ENCODE measurements at places on chromosomes 5 and 9. TPM values are rescaled to one million over a fixed set of nuclear protein-coding genes. Genes with fewer than 3 reads are reported as not detected.

Gene ENTPD2
- total RNA-seq, result not detected

Gene COX7C
- total RNA-seq, result 342 TPM

Gene BBLN
- 60.4 TPM for total RNA-seq

GRCh38 chr5:155906046-155906445, 420.9 kb upstream of the SGCD start:
- no peak overlapping the region for H3K27ac ChIP-seq
- no peaks in the 10 kb centered on the region for H3K4me1 ChIP-seq
- H3K4me3 ChIP-seq, result no peak overlapping the region
- no peaks in the 10 kb centered on the region for H3K27me3 ChIP-seq
- H3K36me3 ChIP-seq, result no peaks in the 10 kb centered on the region

- no peak overlapping the region for H3K27ac ChIP-seq
- no peak for DNase-seq
- no peak overlapping the region for H3K4me3 ChIP-seq
- no peaks in the 10 kb centered on the region for H3K36me3 ChIP-seq
- no peaks in the 10 kb centered on the region for H3K4me1 ChIP-seq
Measured at GRCh38 chr5:83151821-83152220, 74.5 kb downstream of the XRCC4 start.

DNA sequence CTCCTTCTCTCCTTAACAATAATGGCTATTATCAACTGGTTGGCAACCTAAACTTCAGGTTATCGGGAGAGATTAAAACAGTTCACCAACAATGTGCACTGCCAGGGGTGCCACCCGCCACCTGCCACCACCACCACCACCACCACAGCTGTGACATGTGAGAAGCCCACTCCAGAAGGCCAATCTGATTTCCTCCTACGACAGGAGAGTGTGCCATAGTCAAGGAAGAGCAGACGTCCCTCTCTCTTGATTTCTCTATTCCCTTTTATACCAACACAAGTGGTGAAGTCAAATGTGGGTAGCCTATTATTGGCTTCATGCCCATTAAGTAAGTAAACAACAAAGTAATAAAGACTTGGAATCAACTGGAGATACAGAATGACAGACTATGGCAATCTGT, 22.4 kb downstream of the GNAQ start:
- peaks cover 42% of the 10 kb centered on the region for H3K4me1 ChIP-seq
- no peaks in the 10 kb centered on the region for H3K27me3 ChIP-seq
- H3K4me3 ChIP-seq, result peak overlapping the region; percentile 66
- no peak for DNase-seq
- H3K36me3 ChIP-seq, result no peaks in the 10 kb centered on the region

- H3K27ac ChIP-seq, result no peak overlapping the region
- no peaks in the 10 kb centered on the region for H3K36me3 ChIP-seq
- H3K4me1 ChIP-seq, result no peaks in the 10 kb centered on the region
- peaks cover 56% of the 10 kb centered on the region for H3K27me3 ChIP-seq
Measured at GRCh38 chr9:34796924-34797323, 87.0 kb upstream of the CCL21 start.

GRCh38 chr9:68418259-68418845, 61.9 kb downstream of the PGM5 start:
- no peaks in the 10 kb centered on the region for H3K4me1 ChIP-seq
- no peak overlapping the region for H3K27ac ChIP-seq
- no peak overlapping the region for H3K4me3 ChIP-seq

- H3K27ac ChIP-seq, result no peak overlapping the region
- H3K36me3 ChIP-seq, result no peaks in the 10 kb centered on the region
- no peaks in the 10 kb centered on the region for H3K4me1 ChIP-seq
- H3K27me3 ChIP-seq, result peaks cover 16% of the 10 kb centered on the region
Measured at GRCh38 chr5:144130306-144130705, 40.2 kb downstream of the YIPF5 start.

- no peaks in the 10 kb centered on the region for H3K36me3 ChIP-seq
- H3K27ac ChIP-seq, result no peak overlapping the region
- no peak overlapping the region for H3K4me3 ChIP-seq
- DNase-seq, result no peak
- peaks cover 19% of the 10 kb centered on the region for H3K4me1 ChIP-seq
Measured at GRCh38 chr5:37735649-37736347, 104.0 kb downstream of the GDNF start.

DNA sequence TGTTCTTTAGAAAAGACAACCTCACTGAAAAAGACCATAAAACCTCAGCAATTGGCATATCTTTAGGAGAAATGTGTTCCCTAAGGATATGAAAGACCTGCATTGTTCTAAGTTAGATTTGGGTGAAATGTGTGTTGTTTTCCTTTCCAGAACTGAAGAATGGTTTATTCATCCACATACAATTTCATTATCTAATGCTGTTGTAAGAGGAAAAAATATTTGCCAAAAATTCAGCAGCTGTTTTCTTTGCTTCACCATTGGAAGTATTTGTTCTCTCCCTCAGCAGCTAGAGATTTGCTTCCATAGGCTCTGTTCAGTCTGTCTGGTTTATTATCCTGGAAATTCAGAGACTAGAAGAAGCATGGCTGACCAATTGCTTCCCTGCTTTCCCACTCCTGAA, 150.9 kb downstream of the ISOC1 start:
- no peaks in the 10 kb centered on the region for H3K27me3 ChIP-seq
- H3K36me3 ChIP-seq, result peaks cover 4% of the 10 kb centered on the region
- no peak for DNase-seq
- no peaks in the 10 kb centered on the region for H3K4me1 ChIP-seq

- H3K4me3 ChIP-seq, result peak overlapping the region; percentile 26
- DNase-seq, result no peak
- no peaks in the 10 kb centered on the region for H3K27me3 ChIP-seq
- peak overlapping the region; percentile 68 for H3K27ac ChIP-seq
- no peaks in the 10 kb centered on the region for H3K36me3 ChIP-seq
Measured at GRCh38 chr5:124963236-124963919, 216.9 kb upstream of the ZNF608 start.

GRCh38 chr5:53087171-53087570, 22.4 kb downstream of the MOCS2 start:
- H3K27ac ChIP-seq, result no peak overlapping the region
- no peaks in the 10 kb centered on the region for H3K4me1 ChIP-seq
- H3K4me3 ChIP-seq, result no peak overlapping the region
- no peaks in the 10 kb centered on the region for H3K36me3 ChIP-seq
- DNase-seq, result no peak

GRCh38 chr5:88488130-88488529, 219.5 kb upstream of the TMEM161B start:
- H3K4me1 ChIP-seq, result no peaks in the 10 kb centered on the region
- peaks cover 24% of the 10 kb centered on the region for H3K27me3 ChIP-seq
- no peaks in the 10 kb centered on the region for H3K36me3 ChIP-seq
- no peak overlapping the region for H3K4me3 ChIP-seq

DNA sequence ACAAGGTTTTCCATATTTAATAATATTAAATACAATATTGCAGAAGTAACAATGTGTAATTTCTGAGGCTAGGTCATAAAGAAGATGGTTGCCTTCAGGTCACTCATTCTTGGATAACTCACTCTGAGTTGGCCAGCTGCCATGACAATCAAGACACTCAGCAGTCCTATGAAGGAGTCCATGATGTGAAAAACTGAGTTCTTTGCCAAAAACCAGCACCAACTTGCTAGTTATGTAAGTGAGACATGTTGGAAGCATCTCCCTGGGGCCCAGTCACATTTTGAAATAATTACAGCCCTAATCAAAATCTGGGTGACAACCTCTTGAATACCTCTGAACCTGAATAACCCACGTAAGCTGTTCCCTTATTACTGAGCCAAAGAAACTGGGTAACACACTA, 453.2 kb downstream of the CDH18 start:
- no peaks in the 10 kb centered on the region for H3K27me3 ChIP-seq
- H3K27ac ChIP-seq, result no peak overlapping the region
- H3K4me1 ChIP-seq, result no peaks in the 10 kb centered on the region
- H3K36me3 ChIP-seq, result no peaks in the 10 kb centered on the region
- DNase-seq, result no peak

- H3K27me3 ChIP-seq, result no peaks in the 10 kb centered on the region
- no peak overlapping the region for H3K4me3 ChIP-seq
- peaks cover 4% of the 10 kb centered on the region for H3K36me3 ChIP-seq
- no peaks in the 10 kb centered on the region for H3K4me1 ChIP-seq
Measured at GRCh38 chr5:60891667-60892066, 47.6 kb upstream of the ELOVL7 start.

- no peak overlapping the region for H3K27ac ChIP-seq
- H3K4me3 ChIP-seq, result no peak overlapping the region
- H3K27me3 ChIP-seq, result no peaks in the 10 kb centered on the region
- peaks cover 10% of the 10 kb centered on the region for H3K36me3 ChIP-seq
Measured at GRCh38 chr9:114914139-114914538, 16.3 kb downstream of the TNFSF8 start.

GRCh38 chr5:12270914-12271313, 366.7 kb upstream of the CTNND2 start:
- no peaks in the 10 kb centered on the region for H3K27me3 ChIP-seq
- H3K27ac ChIP-seq, result no peak overlapping the region
- DNase-seq, result no peak
- no peaks in the 10 kb centered on the region for H3K4me1 ChIP-seq

GRCh38 chr9:111633389-111633736, 2.2 kb downstream of the DNAJC25 start:
- H3K4me3 ChIP-seq, result peak overlapping the region; percentile 89
- DNase-seq, result no peak
- H3K4me1 ChIP-seq, result peaks cover 38% of the 10 kb centered on the region
- H3K36me3 ChIP-seq, result no peaks in the 10 kb centered on the region
- peak overlapping the region; percentile 89 for H3K27ac ChIP-seq

- no peak overlapping the region for H3K27ac ChIP-seq
- peaks cover 16% of the 10 kb centered on the region for H3K27me3 ChIP-seq
- DNase-seq, result no peak
- H3K4me3 ChIP-seq, result no peak overlapping the region
- H3K36me3 ChIP-seq, result no peaks in the 10 kb centered on the region
- H3K4me1 ChIP-seq, result no peaks in the 10 kb centered on the region
Measured at GRCh38 chr5:78592735-78593386, 55.7 kb downstream of the LHFPL2 start.

- peak overlapping the region; percentile 16 for H3K27ac ChIP-seq
- no peak overlapping the region for H3K4me3 ChIP-seq
- H3K36me3 ChIP-seq, result no peaks in the 10 kb centered on the region
- no peak for DNase-seq
- no peaks in the 10 kb centered on the region for H3K27me3 ChIP-seq
- peaks cover 20% of the 10 kb centered on the region for H3K4me1 ChIP-seq
Measured at GRCh38 chr9:136565086-136565714, 19.4 kb upstream of the NOTCH1 start.

- no peaks in the 10 kb centered on the region for H3K27me3 ChIP-seq
- DNase-seq, result no peak
- H3K4me1 ChIP-seq, result no peaks in the 10 kb centered on the region
- H3K36me3 ChIP-seq, result peaks cover 5% of the 10 kb centered on the region
Measured at GRCh38 chr9:30815585-30815984, 1568.9 kb upstream of the ACO1 start.

DNA sequence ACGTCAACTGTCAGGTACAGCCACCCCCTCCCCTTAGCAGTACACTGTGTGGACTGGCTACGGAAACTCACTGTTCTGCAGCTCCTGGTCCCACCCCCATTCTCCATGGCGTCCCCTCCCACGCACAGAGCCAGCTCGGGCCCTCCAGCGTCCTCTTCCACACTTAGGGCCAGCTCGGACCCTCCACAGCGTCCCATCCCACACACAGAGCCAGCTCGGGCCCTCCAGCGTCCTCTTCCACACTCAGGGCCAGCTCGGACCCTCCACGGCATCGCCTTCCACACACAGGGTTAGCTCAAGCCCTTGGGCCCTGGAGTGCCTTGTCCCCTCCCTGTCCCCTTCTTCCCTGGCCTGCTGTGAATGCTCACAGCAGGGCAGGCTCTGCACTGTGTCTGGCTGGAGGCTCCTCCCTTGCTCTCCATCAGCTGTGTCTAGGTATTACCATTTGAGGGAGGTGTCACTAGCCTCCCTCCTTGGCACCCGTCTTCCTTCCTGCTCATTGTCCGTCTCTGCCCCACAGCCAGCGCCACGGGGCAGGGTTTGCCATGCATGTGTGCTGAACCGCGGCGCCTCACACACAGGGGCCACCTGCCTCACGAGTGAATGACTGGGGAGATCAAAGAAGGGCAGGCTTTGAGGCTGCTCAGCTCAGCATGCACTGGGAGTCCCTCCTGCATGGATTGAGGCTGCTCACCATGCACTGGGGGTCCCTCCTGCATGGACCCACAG, 78.5 kb upstream of the CACNA1B start:
- no peaks in the 10 kb centered on the region for H3K4me1 ChIP-seq
- peaks cover 21% of the 10 kb centered on the region for H3K36me3 ChIP-seq
- no peak overlapping the region for H3K27ac ChIP-seq
- no peaks in the 10 kb centered on the region for H3K27me3 ChIP-seq
- DNase-seq, result no peak

DNA sequence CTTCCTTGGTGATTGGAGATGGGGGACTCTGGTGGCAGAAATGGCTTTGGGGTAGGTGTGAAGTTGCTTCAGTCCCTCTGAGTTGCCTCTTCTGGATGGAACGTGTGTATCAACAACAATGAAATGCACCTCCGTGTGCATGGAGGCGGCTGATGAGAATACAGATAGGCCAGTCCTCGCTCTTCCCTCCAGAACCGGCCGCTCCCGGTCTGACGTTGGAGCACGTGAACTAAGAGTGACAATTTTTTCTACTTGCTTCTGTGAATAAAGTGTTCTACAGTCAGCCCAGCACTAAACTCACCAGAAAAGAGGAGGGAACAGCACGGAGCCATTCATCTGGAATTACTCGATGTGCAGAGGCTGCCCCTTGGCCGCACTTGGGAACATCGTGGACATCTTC, 90.7 kb downstream of the ANKRD33B start:
- no peak overlapping the region for H3K27ac ChIP-seq
- H3K4me1 ChIP-seq, result no peaks in the 10 kb centered on the region
- DNase-seq, result no peak
- H3K4me3 ChIP-seq, result no peak overlapping the region
- no peaks in the 10 kb centered on the region for H3K27me3 ChIP-seq
- no peaks in the 10 kb centered on the region for H3K36me3 ChIP-seq

GRCh38 chr5:38720554-38721361, 125.1 kb upstream of the OSMR start:
- H3K4me1 ChIP-seq, result no peaks in the 10 kb centered on the region
- no peaks in the 10 kb centered on the region for H3K36me3 ChIP-seq
- H3K27ac ChIP-seq, result no peak overlapping the region
- peaks cover 22% of the 10 kb centered on the region for H3K27me3 ChIP-seq

DNA sequence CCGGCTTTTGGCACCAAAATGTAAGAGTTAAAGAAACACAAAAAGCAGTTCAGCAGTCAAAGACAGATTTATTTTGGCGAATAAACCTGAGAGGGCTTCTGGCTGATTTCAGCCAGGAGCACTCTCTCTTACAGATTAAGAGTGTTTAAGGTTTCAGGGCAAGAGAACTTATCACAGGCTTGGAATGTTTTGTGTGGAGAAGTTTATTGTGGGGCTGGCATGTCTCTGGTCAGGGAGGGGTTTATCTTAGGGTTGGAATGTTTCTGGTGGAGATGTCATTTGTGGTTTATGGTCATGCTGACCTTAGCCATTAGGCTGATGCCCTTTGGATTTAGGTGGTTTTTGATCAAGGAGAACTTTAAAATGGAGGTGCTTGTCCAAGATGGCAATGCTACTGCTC, 622.3 kb upstream of the PTPRD start:
- H3K36me3 ChIP-seq, result peaks cover 16% of the 10 kb centered on the region
- H3K4me3 ChIP-seq, result no peak overlapping the region
- H3K27ac ChIP-seq, result no peak overlapping the region
- no peaks in the 10 kb centered on the region for H3K4me1 ChIP-seq

- no peak overlapping the region for H3K27ac ChIP-seq
- no peaks in the 10 kb centered on the region for H3K27me3 ChIP-seq
- DNase-seq, result no peak
- H3K4me1 ChIP-seq, result peaks cover 24% of the 10 kb centered on the region
- peaks cover 64% of the 10 kb centered on the region for H3K36me3 ChIP-seq
Measured at GRCh38 chr5:150731669-150732242, 27.1 kb downstream of the DCTN4 start.

- peaks cover 26% of the 10 kb centered on the region for H3K4me1 ChIP-seq
- peak overlapping the region; percentile 79 for H3K4me3 ChIP-seq
- peak overlapping the region; percentile 88 for H3K27ac ChIP-seq
- H3K27me3 ChIP-seq, result no peaks in the 10 kb centered on the region
- H3K36me3 ChIP-seq, result no peaks in the 10 kb centered on the region
Measured at GRCh38 chr9:99259231-99259918, 37.3 kb downstream of the SEC61B start.

All from natural killer cell treated with Interleukin-12 subunit alpha and Interleukin-12 subunit beta and Interleukin-15 and Interleukin-18, amount 100 ng/mL, for 72 hours (primary cell).